ENCODE measurements at places on chromosomes 6 and 20. TPM values are rescaled to one million over a fixed set of nuclear protein-coding genes. Genes with fewer than 3 reads are reported as not detected.

TRERF1 gene
- 4.9 TPM for total RNA-seq

CCN6 gene
- not detected for total RNA-seq

BPIFB2 gene
- not detected for total RNA-seq

GJA10 gene
- total RNA-seq: not detected

OPRL1 gene
- 0.72 TPM for total RNA-seq

Measured in A549 treated with GW870086 at 1 μM for 4 hours (cell line).